ENCODE measurements at places on chromosomes 2 and 18. TPM values are rescaled to one million over a fixed set of nuclear protein-coding genes. Genes with fewer than 3 reads are reported as not detected.

Gene B4GALT6
- total RNA-seq, result 10.3 TPM

Gene SERPINB2
- total RNA-seq, result not detected

Gene SIX3
- total RNA-seq, result 0.31 TPM

Gene APOB
- total RNA-seq, result 0.94 TPM

Gene HOXD13
- total RNA-seq, result not detected

Gene MBP
- 10.6 TPM for total RNA-seq

Gene GPR39
- 10.0 TPM for total RNA-seq

Gene MDH1B
- total RNA-seq, result 4.7 TPM

Gene PDE1A
- 51.0 TPM for total RNA-seq

Gene C1QL2
- total RNA-seq, result 1.6 TPM

Gene ATP6V1C2
- total RNA-seq, result 2.8 TPM

Gene FAP
- total RNA-seq, result 1.3 TPM

Gene LBH
- total RNA-seq, result 61.7 TPM

Gene MYO5B
- total RNA-seq, result 39.4 TPM

Gene C1GALT1C1L
- not detected for total RNA-seq

Gene DIPK1C
- total RNA-seq, result 7.8 TPM

Gene IKZF2
- 19.7 TPM for total RNA-seq

Gene RAMP1
- total RNA-seq, result 2.2 TPM

Gene DLX1
- 31.6 TPM for total RNA-seq

Gene MSTN
- 1.3 TPM for total RNA-seq

Gene DYSF
- total RNA-seq, result 1.6 TPM

Gene CHRNG
- not detected for total RNA-seq

Gene RRM2
- 11.3 TPM for total RNA-seq

Gene MARCO
- total RNA-seq, result not detected

Gene PROKR1
- 2.8 TPM for total RNA-seq

Gene MDH1
- total RNA-seq, result 170 TPM

Gene PLCL1
- total RNA-seq, result 31.0 TPM

Gene SERPINB12
- total RNA-seq, result not detected

Gene D2HGDH
- 11.9 TPM for total RNA-seq

Gene DCC
- 24.1 TPM for total RNA-seq

Gene DPP4
- 9.4 TPM for total RNA-seq

Gene HK2
- 3.4 TPM for total RNA-seq

Gene HMSD
- 3.4 TPM for total RNA-seq

Gene PRKAG3
- total RNA-seq, result not detected

Gene UGT1A1
- not detected for total RNA-seq

Gene ZSWIM2
- 0.63 TPM for total RNA-seq

Gene HOXD12
- not detected for total RNA-seq

Gene BMP10
- not detected for total RNA-seq

Gene STK39
- total RNA-seq, result 39.4 TPM

Gene ITGA6
- total RNA-seq, result 33.5 TPM

Gene ZNF2
- total RNA-seq, result 9.7 TPM

Gene LIMS3
- 2.5 TPM for total RNA-seq

Gene IL1A
- not detected for total RNA-seq

Gene NDC80
- total RNA-seq, result 8.8 TPM

Gene STRADB
- 74.2 TPM for total RNA-seq

Gene CD8A
- total RNA-seq, result 1.3 TPM

Gene RSAD2
- 5.9 TPM for total RNA-seq

Gene TLX2
- not detected for total RNA-seq

Gene POTEJ
- total RNA-seq, result not detected
